ENCODE measurements at places on chromosomes 7 and 10.

- no peak for DNase-seq
Observed at GRCh38 chr10:70461397-70462348, 16.9 kb upstream of the PALD1 start.

GRCh38 chr7:147775516-147776284, 814.9 kb upstream of the C7orf33 start:
- no peak for DNase-seq

DNA sequence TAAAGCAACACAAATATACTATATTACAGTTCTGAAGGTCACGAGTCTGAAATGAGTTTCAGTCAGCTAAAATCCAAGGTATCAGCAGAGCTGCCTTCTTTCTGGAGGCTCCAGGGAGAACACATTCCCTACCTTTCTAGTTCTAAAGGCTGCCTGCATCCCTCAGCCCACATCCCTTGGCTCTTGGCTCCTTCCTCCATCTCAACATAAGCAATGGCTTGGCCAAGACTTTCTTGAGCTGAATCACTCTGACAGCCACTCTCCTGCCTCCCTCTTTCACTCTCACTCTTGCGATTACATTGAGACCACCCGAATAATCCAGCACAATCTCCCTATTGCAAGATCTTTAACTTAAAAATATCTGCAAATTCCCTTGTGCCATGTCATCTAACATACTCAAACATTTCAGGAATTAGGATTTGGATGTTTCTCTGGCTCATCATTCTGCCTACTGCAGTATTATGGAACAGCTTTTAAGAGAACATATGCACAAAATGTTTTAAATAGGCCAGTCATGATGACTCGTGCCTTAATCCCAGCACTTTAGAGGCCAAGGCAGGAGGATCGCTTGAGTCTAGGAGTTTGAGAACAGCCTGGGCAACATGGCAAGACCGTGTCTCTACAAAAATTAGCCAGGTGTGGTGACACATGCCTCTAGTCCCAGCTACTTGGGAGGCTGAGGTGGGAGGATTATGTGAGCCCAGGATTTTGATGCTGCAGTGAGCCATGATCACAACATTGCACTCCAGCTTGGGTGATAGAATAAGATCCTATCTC, 144.2 kb upstream of the VSTM2A start:
- no peak for DNase-seq

- no peak for DNase-seq
Observed at GRCh38 chr7:4272141-4272540, 410.0 kb upstream of the FOXK1 start.

GRCh38 chr10:48431871-48432270, 125.4 kb downstream of the MAPK8 start:
- DNase-seq = no peak

- DNase-seq = no peak
Observed at GRCh38 chr7:75892634-75893272, 13.9 kb downstream of the RHBDD2 start.

- no peak for DNase-seq
Observed at GRCh38 chr10:70991140-70992124, 103.1 kb upstream of the PCBD1 start.

- DNase-seq = no peak
Observed at GRCh38 chr10:91103384-91104192, 116.9 kb upstream of the PCGF5 start.

GRCh38 chr10:70480239-70480861, 1.8 kb downstream of the PALD1 start:
- no peak for DNase-seq
